AG08395 (cell line): ENCODE measurements at places on chromosomes 2 and 18.
A peak's percentile ranks its signal among the peaks of the same experiment; 100 is the strongest.

DNA sequence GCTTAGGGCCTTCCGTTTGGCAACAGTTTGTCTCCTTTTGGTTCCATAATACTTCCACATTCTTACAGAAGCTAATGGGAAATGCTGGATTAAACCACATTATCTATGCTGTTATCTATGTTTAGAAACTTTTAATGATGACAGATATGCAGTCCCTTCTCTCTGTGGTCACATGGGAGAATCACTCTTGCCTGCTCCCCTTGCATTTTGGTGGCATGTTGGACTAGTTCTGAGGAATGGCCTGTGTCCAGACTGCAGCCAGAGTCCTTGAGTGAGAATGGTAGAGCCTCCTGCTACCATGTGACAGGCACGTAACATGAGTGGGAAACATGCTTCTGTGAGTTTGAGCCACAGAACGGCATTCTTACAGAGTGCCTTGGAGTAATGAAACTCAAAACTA is 19.2 kb downstream of the SPTBN1 start:
- no peak for DNase-seq

DNA sequence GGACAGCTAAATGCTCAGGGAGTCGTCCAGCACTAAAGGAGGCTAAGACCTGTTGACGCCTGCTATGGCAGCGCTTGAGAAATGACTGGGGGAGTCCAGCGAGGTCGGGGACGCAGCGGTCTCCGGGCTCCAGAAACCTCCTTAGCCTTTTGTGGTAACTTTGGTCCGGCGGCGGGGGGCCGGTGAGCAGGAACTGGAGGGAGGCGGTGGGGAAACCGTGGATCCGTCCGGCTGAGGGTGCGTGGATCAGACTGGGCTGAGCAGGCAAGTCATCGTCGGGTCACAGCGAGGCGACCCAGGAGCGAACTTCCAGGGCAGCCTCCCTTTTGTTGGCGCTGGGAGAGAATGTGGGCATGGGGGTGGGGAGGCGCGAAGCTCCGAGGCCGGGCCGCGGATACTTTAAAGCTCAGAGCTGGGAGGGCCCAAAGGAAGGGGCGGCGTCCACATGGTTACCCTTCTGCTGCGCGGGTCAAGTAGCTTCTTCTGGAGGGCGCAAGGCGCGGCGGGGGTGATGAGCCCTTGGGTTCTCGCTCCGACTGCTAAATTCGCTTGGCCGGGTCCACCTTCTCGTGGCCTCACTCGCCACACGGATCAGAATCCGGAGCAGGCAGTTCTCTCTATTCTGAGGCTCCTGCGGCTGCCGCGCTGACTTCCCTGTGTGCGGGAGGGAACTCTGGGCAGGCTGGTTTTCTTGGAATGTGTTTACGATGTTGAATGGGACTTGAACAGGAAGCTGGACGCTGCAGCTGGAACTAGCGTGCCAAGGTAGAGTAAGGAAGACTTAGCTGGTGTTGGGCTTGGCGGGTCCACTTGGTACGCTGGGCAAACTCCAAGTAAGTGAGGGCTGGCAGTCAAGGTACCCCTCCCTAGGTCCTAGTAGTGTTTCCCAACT is 920 bp downstream of the GULP1 start:
- peak; percentile 59 for DNase-seq

DNA sequence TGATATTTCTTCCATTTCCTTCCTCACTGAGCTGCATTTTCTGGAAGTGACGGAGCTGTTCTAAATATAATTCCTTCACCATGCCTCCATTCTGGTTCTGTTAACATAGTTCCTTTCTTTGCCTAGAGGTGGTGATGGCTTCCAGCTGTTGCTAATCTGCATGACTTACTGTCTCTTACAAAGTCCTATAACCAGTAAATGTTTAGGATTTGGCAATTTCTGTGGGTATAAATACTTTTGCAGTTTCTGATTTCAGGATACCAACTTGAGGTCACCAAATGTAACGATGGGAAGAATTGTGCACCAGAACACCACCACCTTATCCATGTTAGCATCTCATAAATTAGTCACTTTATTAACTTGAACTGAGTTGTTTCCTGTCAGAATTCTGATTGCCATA is 101.7 kb upstream of the FN1 start:
- DNase-seq = peak; percentile 56

- peak; percentile 13 for DNase-seq
Measured at GRCh38 chr2:161134547-161135518, 25.4 kb upstream of the TANK start.

GRCh38 chr2:190413421-190413820 is 5.3 kb downstream of the MFSD6 start:
- no peak for DNase-seq

GRCh38 chr2:134869946-134870736 is 31.7 kb downstream of the ACMSD start:
- no peak for DNase-seq

DNA sequence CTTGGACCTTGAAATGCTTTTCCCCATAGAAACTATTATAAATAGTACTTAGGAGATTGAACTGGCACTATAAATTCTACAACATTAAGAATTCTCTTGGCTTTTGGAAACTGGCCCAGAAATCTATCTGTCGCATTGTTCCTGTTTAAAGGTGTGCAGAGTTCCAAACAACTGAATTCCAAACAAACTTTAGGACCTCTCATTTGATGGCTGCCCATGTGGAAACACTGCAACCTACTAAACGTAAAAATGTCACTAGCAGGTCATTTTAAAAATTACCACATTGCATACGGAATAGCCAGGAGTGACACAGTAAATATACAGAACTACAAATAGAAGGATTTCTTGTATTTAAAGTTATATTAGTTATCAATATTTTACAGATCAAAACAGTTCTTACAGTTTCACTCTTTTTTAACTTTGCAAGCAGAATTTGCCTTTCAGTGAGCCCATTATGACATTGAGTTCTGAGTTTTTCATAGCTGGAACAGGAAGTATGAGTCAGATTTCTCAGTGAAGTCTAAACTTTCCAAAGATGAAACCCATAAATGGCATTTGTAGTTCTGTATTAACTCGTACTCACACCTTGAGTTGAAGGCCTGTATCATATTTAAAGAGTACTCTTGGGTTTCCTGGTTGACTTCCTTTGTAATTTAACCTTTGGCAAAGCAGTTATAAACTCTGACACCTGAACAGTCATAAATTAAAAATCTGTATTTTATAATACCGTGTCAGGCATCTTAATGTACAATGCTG is 142.3 kb upstream of the BOD1L2 start:
- DNase-seq = peak; percentile 48

DNA sequence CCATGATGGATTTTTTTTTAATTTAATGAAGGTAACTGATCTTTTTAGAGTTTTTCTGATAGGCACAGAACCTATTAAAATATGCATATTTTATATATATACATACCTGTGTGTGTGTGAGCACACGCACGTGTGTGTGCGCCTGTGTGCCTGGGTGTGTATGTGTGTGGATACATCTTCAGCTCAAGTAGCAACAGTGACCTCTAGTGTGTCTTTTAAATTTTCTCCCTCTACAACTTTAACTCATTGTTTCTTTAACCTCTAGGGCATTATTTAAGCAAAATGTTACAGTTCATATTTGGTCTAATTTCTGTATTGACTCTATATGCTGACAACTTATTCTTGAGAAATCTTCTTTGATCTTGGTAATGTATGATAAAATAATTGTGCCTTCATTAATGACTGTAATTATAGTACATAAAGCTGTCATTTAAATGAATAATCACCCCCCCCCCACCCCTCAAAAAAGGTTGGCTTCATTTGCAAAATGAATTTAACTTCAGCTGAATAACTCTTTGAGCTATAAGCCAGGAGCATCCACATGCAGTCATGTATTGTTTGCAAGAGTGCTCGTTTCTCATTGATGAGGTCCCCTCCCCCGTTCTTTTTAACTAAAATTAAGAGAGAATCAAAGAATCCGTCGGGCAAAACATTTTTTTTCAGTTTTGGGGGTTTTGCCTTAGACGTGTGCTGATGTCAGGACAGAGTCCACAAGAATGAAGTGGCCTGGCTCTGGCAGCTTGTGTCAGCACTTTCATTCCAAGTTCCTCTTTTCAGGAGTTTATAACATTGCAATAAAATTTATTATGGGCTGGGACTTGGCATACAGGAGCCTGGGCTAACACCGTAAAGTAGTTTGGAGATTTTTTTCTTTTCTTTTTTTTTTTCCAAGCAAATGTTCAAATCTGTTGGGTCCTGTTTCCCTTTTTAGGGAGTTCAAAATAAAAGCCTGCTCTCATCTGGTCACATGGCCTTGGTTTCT is 80.0 kb downstream of the ETAA1 start:
- DNase-seq = peak; percentile 53

DNA sequence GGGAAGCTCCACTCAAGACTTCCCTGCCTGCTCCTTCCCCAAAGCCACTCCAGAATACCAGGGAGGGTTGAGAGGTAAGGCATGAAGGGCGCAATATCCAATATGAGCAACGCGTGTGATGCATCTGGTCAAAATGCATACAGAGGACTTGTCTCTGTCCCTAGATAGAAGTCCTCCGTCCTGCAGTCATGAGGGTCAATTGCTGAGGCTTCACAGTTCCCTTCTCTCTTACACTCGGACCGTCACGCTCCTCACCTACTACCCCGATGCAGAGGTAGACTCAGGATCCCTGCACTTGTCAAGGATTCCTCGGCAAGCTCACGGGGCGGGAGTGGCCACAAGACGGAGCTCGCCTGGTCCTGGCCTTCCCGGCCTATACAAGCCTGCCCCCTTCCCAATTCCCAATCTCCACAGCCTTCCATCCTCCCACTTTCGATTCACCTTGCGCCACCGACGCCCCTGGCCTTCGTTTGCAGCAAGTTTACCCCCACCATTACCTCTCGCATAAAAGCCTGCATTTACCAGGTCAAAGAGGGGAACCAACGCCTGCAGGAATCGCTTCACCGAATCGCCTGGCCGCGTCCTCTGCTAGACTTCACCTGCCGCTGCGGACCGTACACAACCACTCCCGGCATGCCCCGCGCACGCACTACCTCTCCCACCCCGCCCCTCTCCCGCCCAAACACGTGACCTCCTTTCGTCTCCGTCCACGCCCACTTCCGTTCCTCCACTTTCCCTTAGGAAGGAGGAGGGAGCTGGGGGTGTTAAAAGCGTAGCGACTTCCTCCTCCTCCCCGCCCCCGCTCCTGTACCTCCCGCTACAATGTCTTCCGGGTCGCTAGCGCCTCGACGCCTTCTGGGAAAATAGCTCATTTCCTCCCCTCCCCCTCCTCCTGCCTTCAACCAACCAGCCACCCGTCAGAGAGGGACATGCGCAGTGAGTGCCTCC is at the start of gene ORC4:
Gene ORC4 (minus strand): TSS at position 627 of the 948 bp plus-strand sequence. CDS start 44,779 bp downstream, outside the sequence.
- peak; percentile 97 for DNase-seq

- DNase-seq = no peak
Measured at GRCh38 chr2:60569680-60570111, 16.2 kb upstream of the BCL11A start.

GRCh38 chr18:35268821-35269220 is 21.2 kb downstream of the ZSCAN30 start:
- no peak for DNase-seq

GRCh38 chr2:149169656-149170055 is 131.2 kb downstream of the LYPD6B start:
- DNase-seq = peak; percentile 37

DNA sequence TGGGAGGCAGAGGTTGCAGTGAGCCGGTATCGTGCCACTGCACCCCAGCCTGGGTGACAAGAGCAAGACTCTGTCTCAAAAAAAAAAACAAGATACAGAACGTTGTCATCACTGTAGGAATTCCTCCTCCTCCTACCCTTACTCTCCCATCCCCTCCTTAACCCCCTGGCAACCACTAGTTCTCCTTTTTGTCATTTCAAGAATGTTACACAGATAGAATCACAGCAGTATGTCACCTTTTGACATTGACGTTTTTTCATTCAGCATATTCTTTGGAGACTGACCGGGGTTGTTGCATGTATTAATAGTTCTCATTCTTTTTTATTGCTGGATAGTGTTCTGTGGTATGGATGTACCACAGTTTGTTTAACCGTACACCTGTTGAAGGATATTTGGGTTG is 32.4 kb downstream of the TTLL4 start:
- no peak for DNase-seq

- DNase-seq = no peak
Measured at GRCh38 chr2:144971786-144972335, 451.9 kb upstream of the ZEB2 start.

DNA sequence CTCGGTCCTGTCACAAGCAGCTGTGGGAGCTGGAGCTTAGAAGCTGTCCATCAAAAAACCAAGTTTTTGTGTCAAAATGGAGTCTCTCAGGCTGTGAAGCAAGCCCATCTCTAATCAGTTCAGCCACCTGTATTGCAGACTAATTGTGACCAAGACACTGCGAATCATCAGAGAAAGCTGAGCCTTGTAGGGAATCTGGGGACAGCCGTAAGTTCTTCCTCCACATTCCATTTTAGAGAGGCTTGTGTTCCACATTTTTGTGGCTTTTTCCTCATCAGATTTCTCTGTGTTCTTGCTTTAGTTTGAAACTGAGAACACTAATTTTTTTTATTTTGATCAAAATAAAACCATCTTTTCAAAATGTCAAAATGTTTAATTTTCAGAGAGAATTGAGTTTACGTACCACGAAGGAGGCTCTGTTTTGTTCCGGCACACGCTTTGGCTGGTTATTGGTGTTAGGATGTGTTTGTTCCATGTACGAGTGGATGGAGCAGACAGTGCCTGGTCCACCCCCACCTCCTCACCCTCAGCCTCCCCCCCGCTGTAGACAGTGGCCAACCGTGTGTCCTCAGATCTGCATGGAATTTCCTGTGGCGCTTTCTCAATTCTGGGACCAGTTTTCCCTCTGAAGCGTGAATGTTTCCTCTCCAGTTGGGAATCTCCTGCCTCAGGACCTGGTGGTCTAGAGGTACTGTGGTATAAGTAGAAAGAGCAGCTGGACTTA is 140.8 kb downstream of the AGAP1 start:
- peak; percentile 71 for DNase-seq

DNA sequence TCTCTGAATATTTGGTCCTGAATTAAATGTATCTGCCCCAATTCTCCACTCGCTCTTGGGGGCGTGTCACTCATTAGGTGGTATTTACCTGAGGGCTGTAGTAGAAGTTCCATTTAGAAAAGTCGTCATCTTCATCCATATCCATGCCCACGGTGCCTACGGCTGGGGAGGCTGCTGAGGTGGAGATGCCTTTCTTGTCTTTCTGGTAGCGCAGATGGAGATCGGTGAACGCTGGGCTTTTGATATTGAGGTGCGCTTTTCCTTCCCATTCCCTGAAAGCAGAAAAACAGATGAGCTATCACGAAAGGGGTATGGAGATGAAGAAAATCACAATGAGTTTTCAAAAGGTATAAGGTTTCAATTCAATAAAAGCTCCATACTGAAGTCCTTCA is 39.7 kb downstream of the APOB start:
- DNase-seq = no peak

- no peak for DNase-seq
Measured at GRCh38 chr2:208466151-208466919, 59.7 kb downstream of the PTH2R start.

- DNase-seq = peak; percentile 75
Measured at GRCh38 chr18:48952287-48953103, 1.7 kb upstream of the SMAD7 start.

DNA sequence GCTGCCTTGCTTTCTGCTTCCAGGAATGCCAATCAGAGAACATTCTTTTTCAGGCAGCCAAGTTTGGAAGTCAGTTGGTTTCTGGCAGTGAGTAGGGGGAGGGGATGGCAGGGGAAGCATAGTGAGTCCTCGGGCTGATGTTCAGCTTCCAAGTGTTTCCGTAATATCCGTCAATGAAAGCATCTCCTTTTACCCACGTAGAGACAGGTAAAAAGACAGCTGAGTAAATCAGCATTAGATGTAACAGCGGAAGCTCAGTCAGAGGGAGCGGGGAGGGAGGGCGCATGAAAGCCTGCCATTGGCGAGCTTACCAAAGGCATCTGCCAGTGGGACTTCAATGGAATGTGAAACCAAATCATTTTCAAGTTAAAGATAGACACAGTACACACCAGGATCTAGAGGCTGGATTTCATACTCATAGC is 117.1 kb upstream of the DTNA start:
- DNase-seq = peak; percentile 58

GRCh38 chr2:205836477-205837221 is 154.3 kb downstream of the NRP2 start:
- no peak for DNase-seq
